ENCODE measurements at places on chromosomes 13 and 19.

DNA sequence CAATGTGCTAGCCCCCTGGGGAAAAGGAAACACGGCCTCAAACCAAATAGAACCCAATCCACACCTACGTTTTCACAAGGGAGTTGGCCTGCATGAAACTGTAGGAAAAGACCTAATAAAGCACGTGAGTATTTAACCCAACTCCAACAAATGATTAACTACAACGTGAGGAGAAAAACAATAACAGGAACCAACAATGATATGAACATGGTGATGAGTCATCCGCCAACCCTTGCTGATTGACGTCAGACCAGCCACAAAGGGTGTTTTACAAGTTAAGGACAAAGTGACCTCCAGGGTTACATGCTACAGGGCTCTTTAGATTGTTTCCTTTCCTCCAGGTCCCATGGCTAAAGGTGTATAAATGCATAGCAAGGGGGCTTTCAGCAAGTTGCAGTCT, 460.5 kb downstream of the COG6 start:
- DNase-seq, result no peak

DNA sequence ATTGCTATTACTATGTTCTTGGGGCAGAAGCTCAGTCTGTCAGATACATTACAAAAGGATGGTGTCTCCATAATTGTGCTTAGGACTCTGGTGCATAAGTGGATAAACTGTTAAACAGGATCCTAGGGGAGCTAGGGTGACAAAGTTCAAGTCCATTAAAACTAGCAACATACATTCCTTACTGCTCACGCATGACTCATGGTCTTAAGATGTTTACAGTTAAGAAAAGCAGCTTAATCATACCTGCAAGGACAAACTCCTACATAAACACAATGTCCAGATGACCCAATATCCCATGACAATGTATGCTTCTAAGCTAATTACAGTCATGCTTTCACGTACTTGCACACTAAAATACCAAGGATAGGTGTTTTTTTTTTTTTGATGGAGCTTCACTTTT, 3.5 kb upstream of the ZNF701 start:
- DNase-seq, result no peak

DNA sequence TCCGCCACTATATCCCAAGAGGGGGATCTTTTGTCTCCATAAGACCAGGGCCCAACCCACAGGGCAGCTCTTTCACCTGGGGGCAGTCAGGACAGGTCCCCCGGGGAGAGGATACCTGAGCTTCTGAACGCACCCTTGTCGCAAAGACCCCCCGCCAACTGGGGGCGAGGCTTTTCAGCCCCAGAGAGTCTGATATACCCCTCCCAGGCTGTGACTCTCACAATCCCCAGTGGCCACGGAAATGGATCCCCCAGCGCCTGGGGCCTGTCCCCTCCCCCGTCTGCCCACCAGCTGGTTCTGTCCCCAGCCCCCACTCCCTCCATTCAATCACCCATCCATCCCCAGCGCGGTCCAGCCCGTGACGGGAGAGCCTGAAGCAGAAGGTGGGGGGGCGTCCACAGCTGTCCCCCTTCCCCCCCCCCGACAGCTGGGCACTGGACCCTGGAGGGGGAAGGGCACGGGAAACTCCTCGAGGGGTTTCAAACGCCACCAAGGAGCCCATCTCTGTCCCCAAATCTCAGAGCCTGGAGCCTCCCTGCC, 823 bp downstream of the DOCK6 start:
- no peak for DNase-seq

GRCh38 chr13:113232208-113233003, 23.0 kb downstream of the CUL4A start:
- DNase-seq, result no peak

DNA sequence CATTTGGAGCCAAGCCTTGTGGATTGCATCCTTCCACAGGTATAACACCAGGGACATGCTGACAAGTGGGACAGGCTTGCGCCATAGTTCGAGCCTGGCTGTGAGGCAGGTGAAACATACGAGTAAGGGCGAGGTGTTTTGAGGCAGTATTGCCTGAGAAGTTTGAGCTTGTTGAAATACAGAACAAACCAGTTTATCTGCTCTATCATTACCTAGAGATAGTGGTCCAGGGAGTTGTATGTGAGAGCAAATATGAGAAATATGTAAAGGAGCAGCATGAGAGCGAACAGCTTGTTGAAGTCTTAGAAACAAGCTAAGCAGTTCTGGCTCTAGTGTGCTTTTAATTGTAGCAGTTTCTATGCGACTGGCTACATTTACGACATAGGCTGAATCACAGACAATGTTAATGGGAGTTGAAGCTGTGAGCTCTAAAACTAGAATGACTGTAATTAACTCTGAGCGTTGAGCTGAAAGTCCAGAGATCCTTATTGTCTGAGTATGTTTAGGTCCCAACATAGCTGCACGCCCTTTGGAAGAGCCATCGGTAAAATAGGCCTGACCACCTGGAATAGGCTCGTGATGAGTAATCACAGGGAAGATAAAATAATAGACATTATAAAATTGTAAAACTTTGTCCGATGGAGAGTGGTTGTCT, 8.2 kb downstream of the ZNF439 start:
- DNase-seq, result no peak

GRCh38 chr19:35518313-35518712, 4.9 kb upstream of the DMKN start:
- DNase-seq, result no peak

- no peak for DNase-seq
Measured at GRCh38 chr13:59461411-59461810, 702.3 kb downstream of the DIAPH3 start.

GRCh38 chr19:367561-367960, 23.0 kb upstream of the MIER2 start:
- DNase-seq, result no peak

GRCh38 chr13:44912278-44913016, 76.8 kb downstream of the NUFIP1 start:
- no peak for DNase-seq

GRCh38 chr13:101447852-101448251, 4.6 kb upstream of the ITGBL1 start:
- DNase-seq, result no peak

- DNase-seq, result peak; percentile 46
Measured at GRCh38 chr19:52140032-52140710, 433 bp upstream of the ZNF616 start.

DNA sequence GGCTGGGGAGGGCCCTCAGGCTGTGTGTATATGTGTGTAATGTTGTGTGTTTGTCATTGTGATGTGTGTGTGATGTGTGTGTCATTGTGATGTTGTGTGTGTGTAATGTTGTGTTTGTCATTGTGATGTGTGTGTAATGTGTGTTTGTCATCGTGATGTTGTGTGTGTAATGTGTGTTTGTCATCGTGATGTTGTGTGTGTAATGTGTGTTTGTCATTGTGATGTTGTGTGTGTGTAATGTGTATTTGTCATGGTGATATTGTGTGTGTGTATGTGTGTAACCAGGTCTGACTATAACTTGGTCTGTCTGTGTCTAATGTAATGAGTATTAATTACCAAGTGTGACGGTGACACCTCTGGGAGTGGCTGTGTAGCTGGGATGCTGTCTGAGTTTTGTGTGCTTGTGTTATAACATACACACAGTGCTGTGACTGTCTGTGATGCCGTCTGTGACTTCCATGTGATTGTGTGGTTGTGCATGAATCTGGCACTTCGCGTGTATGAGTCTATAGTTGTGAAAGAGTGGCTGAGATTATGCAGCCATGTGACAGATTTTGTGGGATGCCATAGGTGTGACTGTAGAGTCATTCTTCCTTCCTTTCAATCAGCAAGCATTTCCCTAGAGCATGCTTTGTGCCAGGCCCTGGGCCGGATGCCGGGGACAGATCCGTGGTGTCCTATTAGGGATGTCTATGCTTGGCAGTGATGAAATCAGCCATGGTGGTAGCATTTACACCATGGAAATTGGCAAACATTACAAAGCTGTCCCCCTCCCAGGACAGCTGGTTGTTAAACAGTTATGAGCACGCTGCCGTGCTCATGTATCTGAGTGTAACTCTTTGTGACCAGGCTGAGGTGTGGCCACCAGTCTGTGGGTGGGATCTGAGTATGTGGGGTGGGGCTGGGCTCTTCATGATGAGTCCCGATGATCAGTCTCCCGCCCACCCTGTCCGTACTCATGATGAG, 6.4 kb downstream of the TNFSF14 start:
- no peak for DNase-seq

DNA sequence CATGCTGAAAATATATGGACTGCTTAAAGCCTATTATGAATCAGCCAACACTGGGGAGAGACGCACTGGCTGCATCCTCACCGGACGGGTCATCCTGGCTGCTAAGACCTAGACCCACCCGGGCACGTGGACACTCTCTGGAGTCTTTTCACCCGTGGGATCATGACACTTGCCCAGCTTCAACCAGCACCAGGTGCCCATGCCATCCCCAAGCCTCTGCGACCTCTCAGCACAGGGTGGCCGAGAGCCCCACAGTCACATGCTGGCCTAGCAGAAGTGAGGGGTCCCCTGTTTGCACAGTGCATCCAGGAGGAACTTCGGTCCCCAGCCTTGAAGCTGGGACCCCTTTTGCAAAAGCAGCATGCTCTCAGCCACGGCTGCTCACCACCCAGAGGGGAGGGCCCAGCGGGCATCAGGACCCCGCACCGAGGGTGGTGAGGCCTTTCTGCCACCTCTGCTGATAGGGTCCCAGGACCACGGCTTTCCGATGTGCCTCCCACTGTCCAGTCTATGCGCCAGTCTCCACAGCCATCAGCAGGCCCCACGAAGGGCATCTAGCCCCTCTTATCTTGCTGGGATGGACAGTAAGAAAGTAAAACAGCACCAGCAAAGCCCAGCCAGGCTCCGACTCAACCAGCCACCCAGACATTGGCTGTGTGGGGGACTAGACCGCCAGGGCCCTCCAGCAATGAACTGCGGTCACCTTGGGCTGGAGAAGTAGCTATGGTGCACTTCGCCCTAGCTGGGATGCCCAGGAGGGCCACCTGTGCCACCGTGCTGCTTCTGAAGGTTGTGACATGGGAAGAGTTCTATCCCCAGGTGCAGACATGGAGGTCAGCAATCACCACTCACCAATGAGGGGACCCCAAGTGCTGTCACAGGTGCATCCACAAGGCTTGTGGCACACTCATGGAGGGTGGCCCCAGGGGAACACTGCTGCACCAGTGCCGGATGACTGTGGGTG, 73.1 kb downstream of the CEBPG start:
- DNase-seq, result no peak

DNA sequence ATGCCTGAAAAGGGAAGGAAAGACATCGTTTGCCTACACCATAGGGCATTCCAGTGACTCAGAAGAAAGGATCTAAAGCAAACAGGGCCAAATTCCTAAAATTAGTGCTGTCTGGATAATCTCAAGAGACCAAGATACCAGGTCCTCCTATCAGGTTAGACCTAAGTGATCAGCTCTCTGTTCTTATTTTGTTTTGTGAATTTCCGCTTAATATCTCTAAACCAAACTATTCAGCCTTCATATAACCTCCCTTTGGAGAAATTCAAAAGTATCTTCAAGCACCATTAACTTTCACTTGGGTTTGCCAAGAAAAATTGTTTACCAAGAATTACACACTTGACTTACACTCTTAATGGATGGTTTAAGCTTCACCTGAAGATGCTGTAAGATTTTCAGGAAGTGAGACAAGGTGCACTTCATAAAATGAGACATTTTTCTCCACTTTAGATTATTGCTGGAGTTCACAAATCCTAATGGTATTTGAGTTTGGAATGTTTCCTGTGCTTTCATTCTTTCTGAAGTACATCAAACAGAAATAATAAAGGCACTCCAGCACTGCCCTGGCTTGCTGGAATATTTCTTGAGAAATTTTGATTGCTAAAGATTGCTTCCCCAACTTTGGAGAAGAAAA, 376.1 kb downstream of the LMO7 start:
- no peak for DNase-seq

DNA sequence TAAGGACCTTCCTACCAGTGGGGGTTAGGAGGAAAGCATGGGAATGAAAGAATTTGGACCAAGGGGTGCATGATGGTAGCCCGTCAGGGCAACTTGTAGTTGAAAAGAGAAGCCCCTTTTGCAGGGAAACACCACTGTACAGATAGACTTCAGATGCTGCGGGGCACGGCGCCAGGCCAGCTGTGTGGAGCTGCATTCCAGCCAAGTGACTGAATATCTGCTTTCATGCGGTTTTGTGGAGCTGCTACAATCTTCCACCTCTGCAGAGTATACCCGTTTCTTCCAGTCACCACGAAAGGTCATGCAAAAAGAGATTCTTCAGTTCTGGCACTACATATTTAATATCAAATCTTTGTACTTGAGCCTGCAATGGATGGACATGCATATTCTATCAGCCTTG, 104.7 kb downstream of the RGCC start:
- no peak for DNase-seq

- DNase-seq, result no peak
Measured at GRCh38 chr19:13861714-13862531, 15.0 kb upstream of the NANOS3 start.

DNA sequence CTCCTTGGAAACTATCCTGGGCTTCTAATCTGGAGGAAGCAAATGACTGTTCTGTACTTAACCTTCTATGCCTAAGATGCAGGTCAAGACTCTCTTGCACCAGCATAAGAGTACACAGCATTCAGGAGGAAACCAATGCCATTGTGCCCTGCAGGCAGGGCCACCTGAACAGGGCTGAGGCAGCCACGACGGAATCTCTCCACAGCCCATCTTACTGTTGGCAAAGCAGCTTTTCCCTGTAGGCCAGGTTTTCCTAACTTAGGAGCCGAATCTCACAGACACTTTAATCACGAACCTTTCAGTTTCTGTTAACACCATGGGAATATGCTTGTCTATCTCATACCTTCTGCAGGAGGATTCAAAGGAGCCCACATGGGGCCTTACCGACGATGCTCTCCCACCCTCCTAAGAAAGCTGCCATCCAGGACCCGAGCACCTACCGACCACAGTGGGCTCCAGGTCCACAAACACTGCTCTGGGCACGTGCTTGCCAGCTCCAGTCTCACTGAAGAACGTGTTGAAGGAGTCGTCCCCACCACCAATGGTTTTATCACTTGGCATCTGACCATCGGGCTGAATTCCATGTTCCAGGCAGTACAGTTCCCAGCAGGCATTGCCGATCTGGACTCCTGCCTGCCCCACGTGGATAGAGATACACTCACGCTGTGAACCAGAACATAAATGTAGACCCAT, 2.6 kb downstream of the TUBA3C start:
- no peak for DNase-seq

DNA sequence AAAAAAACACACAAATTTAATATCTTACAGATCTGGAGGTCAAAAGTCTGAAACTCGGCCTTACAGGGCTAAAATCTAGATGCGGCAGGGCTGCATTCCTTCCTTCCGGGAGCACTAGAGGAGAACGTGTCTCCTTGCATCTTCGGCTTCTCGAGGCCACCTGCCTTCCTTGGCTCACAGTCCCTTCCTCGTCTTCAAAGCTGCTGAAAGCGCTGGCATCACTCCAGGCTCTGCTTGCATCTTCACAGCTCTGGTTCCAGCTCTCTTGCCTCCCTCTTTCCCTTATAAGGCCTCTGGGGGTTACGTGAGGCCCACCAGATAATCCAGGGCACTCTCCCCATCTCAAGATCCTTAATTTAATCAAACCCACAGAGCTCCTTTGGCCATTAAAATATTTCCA, 10.5 kb downstream of the XRCC1 start:
- DNase-seq, result no peak

- DNase-seq, result peak; percentile 69
Measured at GRCh38 chr19:45798995-45799517, 6.4 kb upstream of the DMWD start.

GRCh38 chr19:6421075-6422014, 3.3 kb downstream of the KHSRP start:
- DNase-seq, result no peak

Measured in NCI-H526 (cell line).